ENCODE measurements at places on chromosomes 16 and 17. TPM values are rescaled to one million over a fixed set of nuclear protein-coding genes. Genes with fewer than 3 reads are reported as not detected.

- DNase-seq: no peak
Observed at GRCh38 chr17:77288115-77288619, 147.4 kb downstream of the SEC14L1 start.

GRCh38 chr16:88961011-88961410 is 16.0 kb downstream of the CBFA2T3 start:
- DNase-seq: no peak

The PROCA1 gene
- polyA plus RNA-seq: 11.8 TPM

The TSR3 gene
- polyA plus RNA-seq: 88.1 TPM

The KRTAP4-6 gene
- polyA plus RNA-seq: not detected

- no peak for DNase-seq
Observed at GRCh38 chr16:82085011-82085779, 50.1 kb downstream of the HSD17B2 start.

The PARN gene
- 23.5 TPM for polyA plus RNA-seq

- DNase-seq: no peak
Observed at GRCh38 chr17:28497931-28498330, 8.2 kb upstream of the FOXN1 start.

The MYH1 gene
- polyA plus RNA-seq: not detected
